ENCODE measurements at places on chromosomes 1 and 21. TPM values are rescaled to one million over a fixed set of nuclear protein-coding genes. Genes with fewer than 3 reads are reported as not detected.

LCE2B gene
- not detected for total RNA-seq

ITLN2 gene
- not detected for total RNA-seq

GPA33 gene
- not detected for total RNA-seq

OR2G2 gene
- not detected for total RNA-seq

NTMT2 gene
- not detected for total RNA-seq

CNKSR1 gene
- total RNA-seq = 4.0 TPM

DNA sequence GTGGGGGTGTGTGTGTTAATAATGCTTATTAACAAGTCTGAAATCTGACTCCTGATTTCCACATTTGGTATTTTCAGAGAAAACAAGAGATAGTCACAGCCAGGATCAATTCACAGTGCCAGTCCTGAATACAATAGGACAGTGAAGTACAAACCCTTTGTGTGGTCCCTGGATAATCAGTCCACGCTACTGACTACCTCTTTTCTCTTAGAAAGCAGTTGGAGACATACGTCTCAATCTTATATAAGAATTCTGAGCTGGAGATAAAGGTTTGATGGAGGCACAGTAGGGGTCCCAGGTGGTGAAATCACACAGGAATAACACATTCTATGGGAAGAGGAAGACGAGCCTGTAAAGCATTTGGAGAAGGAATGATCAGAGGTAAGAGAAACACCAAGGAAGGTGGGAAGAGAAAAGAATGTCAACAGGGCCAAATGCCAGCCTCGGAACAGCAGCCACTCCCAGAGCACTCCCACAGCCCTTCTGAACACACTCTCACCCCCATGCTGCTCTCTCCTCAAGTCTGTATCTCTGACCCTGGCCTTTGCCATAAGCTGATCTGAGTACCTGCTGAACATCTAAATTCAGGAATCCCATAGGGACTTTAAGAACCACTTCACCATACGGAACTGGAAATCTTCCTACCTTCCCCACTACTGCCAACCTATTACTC is 48.6 kb downstream of the TRAF5 start:
- no peak overlapping the region for H3K4me3 ChIP-seq
- peak overlapping the region; percentile 12 for H3K27ac ChIP-seq
- no peaks in the 10 kb centered on the region for H3K27me3 ChIP-seq

GRCh38 chr1:13824626-13825025 is 124.6 kb downstream of the PRDM2 start:
- no peaks in the 10 kb centered on the region for H3K4me1 ChIP-seq
- H3K27me3 ChIP-seq = no peaks in the 10 kb centered on the region
- H3K36me3 ChIP-seq = no peaks in the 10 kb centered on the region

GRCh38 chr1:227758366-227758765 is 23.1 kb downstream of the SNAP47 start:
- H3K4me1 ChIP-seq = peaks cover 51% of the 10 kb centered on the region
- H3K4me3 ChIP-seq = peak overlapping the region; percentile 34
- no peaks in the 10 kb centered on the region for H3K27me3 ChIP-seq
- DNase-seq = no peak
- H3K36me3 ChIP-seq = peaks cover 59% of the 10 kb centered on the region

GRCh38 chr1:247386687-247387086 is 29.3 kb upstream of the NLRP3 start:
- no peak overlapping the region for H3K27ac ChIP-seq
- DNase-seq = no peak
- no peaks in the 10 kb centered on the region for H3K36me3 ChIP-seq
- peaks cover 18% of the 10 kb centered on the region for H3K4me1 ChIP-seq
- peaks cover 21% of the 10 kb centered on the region for H3K27me3 ChIP-seq
- H3K4me3 ChIP-seq = no peak overlapping the region

DNA sequence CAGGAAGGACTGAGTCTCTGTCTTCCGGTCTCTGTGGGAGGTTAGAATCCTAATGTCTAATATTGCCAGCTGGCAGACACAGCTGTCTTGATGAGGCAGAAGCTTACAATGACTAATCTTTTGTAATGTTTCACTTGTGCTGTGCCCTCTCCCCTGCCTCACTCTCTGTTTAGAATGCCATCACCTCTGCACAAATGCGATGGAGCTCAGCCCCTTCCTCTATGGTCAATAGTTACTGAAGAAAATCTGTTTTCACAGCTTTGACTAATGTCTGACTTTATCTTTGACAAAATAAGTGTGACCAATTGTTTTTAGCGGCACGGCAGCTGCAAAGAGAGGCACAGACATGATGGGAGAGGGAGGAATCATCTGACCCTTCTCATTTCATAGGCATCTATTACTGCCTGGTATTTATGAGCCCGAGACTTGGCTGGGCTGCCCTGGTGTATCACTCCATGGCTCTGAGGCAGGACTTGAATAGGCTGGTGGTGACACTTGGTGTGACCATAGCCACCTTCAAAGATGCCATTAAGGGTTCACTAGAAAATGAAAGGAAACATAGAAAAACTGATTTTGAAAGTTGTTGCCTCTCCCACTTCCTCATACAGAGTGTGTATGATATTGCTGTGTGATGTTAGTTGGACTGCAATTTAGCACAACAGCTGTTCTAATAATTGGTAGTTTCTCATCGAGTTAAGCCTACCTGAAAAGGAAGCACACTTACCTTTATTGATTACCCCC is 163.2 kb upstream of the NBPF11 start:
- no peak overlapping the region for H3K4me3 ChIP-seq
- peaks cover 2% of the 10 kb centered on the region for H3K36me3 ChIP-seq
- DNase-seq = no peak
- H3K27me3 ChIP-seq = peaks cover 57% of the 10 kb centered on the region
- H3K4me1 ChIP-seq = peaks cover 34% of the 10 kb centered on the region
- H3K27ac ChIP-seq = no peak overlapping the region

GRCh38 chr1:10594595-10595223 is 120.0 kb downstream of the PEX14 start:
- DNase-seq = no peak
- H3K27ac ChIP-seq = no peak overlapping the region
- no peaks in the 10 kb centered on the region for H3K4me1 ChIP-seq
- H3K27me3 ChIP-seq = no peaks in the 10 kb centered on the region
- peaks cover 3% of the 10 kb centered on the region for H3K36me3 ChIP-seq
- H3K4me3 ChIP-seq = no peak overlapping the region

- no peak overlapping the region for H3K4me3 ChIP-seq
- H3K36me3 ChIP-seq = peaks cover 2% of the 10 kb centered on the region
- H3K27me3 ChIP-seq = no peaks in the 10 kb centered on the region
- no peak overlapping the region for H3K27ac ChIP-seq
- DNase-seq = no peak
Observed at GRCh38 chr21:35072557-35072956, 23.5 kb upstream of the RUNX1 start.

DNA sequence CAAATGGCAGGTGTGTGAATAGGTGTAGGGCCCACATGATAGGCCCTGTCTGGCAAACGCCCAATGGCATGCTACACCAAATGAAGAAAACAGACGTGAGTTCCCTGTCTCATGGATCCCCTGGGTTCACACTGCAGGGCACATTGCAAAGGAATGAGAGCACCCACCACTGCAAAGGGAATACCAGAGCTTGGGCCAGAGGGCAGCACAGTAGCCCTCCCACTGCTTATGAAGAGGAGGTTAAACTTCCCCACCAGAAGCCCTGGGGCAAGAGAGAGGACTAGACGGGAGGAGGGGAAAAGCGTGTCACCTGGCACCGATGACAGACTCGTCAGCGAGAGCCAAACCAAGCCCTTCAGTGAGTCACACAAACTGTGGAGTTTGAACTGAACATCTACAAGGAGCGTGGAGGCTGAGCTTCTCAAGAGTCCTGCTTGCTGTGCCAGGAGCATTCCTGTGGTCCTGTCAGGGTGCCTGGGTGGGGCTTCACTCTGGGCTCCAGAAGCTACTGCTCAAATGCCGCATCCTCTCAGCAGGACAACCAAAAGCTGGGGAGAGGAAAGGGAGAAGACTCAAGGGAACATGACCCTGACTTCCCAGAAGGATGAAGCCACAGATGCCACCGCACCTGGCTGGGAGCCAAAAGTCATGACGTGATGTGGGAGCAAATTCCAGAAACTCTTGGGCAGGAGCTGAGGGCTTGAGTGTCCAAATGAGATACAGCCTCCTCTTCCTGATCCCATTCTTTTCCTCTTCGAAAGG is 61.1 kb downstream of the TOMM20 start:
- no peak overlapping the region for H3K4me3 ChIP-seq
- H3K27ac ChIP-seq = peak overlapping the region; percentile 78
- peaks cover 5% of the 10 kb centered on the region for H3K36me3 ChIP-seq
- DNase-seq = no peak
- peaks cover 38% of the 10 kb centered on the region for H3K4me1 ChIP-seq

DNA sequence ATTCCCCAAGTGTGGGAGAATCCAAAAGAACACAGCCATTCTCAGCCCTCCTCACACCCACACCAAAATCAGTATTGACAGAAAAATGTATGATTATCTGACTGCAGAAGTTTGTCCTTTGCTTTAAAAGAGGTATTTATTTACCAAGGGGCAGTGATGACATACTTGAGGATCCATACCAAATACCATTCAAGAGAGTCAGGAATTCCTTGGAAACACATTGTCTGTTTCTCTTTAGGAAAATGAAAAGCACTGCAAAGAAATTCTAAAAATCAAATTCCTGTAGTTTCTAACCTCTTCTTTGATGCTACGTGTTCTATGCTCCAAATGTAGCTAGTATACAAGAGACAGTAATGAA is 509.6 kb upstream of the CXADR start:
- H3K36me3 ChIP-seq = no peaks in the 10 kb centered on the region
- no peak overlapping the region for H3K4me3 ChIP-seq
- H3K27ac ChIP-seq = no peak overlapping the region
- H3K27me3 ChIP-seq = no peaks in the 10 kb centered on the region

DNA sequence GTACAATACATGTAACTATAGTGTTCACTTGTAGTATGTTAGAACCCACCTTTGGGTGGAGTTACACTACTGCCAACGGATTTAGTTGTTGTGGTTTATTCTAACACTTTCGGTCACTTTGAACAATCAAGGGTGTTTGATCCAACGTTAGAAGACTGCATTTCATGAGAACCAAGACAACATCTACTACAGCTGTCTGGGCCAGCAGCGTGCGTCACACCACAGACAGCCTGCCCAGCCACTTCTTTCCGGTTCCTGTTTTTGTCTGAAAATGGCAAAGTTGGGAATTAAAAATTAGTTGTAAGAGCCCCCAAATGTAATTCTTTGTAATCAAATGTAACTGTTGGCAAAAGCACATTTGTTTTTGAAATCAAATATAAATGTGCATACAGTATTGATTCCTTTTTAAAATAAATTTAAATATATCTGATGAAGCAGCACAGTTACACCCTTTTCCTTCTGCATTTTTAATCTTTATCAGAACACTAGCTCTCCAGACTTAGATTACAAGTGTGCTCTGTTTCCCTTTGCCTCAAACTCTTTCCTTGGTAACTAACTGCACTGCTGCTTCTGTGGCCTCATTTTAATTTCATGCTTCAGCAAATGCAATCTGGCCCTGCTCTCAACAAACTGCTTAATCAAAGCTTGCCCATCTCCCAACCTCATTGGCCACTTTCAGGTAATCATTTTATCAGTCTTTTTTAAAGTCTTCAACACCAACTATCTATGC is 86.6 kb upstream of the DPH5 start:
- H3K4me3 ChIP-seq = peak overlapping the region; percentile 58
- H3K27ac ChIP-seq = peak overlapping the region; percentile 91
- DNase-seq = peak; percentile 90
- peaks cover 53% of the 10 kb centered on the region for H3K4me1 ChIP-seq
- no peaks in the 10 kb centered on the region for H3K27me3 ChIP-seq

DNA sequence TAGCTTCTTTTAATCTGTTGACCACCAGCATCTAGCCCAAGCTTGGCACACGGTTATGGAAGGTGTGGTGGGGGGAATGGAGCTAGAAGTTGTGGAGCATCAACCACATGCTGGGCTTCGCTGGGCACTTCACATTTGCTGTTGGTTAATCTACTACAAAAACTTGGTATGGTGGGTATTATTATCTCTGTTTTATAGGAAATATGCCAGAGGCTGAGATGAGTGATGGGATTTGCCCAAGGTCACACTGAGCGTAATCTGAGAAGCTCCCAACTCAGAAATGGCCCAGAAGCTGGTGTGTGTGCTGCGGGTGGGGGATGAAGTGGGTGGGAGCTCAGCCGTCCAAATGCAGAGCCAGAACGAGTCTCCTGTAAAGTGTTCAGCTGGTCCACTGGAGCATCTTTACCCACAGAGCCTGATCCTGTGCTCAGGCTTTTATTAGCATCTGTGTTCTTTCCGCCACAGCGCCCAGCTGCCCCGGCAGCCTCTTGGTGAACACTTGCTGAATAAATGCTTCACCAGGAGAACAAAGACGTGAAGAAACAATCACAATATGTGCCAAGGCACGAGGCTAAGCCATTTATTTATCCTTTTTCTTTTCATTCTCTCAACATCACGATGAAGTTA is 98.6 kb upstream of the JUN start:
- no peak for DNase-seq
- H3K4me1 ChIP-seq = peaks cover 28% of the 10 kb centered on the region
- peaks cover under 1% of the 10 kb centered on the region for H3K36me3 ChIP-seq
- H3K27me3 ChIP-seq = no peaks in the 10 kb centered on the region
- no peak overlapping the region for H3K27ac ChIP-seq
- no peak overlapping the region for H3K4me3 ChIP-seq

DNA sequence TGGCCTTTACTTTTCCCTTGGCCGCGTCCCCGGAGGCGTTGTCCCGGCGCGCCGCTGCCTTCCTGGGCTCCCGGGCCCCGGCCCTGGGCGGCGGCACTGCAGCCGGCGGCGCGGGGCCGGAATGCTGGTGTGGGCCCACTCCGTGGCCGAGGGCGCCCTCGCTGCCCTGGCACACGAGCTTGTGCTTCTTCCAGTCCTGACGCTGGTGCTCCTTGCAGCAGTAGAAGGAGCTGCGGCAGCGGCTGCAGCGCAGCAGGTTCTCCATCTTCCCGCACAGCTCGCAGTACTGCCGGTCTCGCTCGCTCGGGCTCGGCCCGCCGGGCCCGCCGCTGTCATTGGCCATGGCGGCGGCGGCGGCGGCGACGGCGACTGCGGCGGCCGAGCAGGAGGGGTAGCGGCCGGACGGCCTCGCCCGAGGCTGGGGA is 529 bp downstream of the EGLN1 start:
- H3K4me1 ChIP-seq = peaks cover 53% of the 10 kb centered on the region
- peaks cover 24% of the 10 kb centered on the region for H3K27me3 ChIP-seq
- H3K36me3 ChIP-seq = peaks cover 24% of the 10 kb centered on the region

GRCh38 chr1:25641931-25642573 is 25.5 kb downstream of the MAN1C1 start:
- H3K36me3 ChIP-seq = peaks cover 43% of the 10 kb centered on the region
- peak overlapping the region; percentile 2 for H3K27ac ChIP-seq
- H3K4me3 ChIP-seq = peak overlapping the region; percentile 69
- peaks cover 36% of the 10 kb centered on the region for H3K4me1 ChIP-seq

DNA sequence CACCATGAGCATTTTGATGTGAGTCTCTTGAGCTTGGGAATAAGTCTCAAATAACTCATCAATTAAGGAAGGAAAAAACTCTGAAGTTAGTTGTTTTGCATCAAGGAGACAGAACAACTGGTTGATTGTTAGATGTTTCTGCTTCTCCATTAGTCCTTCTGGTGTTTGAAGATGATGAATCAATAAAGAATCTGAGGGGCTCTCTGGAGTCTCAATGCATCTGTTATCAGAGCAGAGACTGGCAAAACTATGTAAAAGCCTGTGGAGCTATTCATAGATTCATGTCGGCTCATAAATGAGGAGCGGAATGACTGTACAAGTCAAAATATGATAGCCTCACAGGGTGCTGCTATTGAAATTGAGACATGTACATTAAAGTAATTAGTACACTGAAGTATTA is 73.3 kb upstream of the ZC3H11B start:
- no peaks in the 10 kb centered on the region for H3K27me3 ChIP-seq
- DNase-seq = no peak
- no peak overlapping the region for H3K4me3 ChIP-seq

GRCh38 chr1:86522240-86522639 is 24.6 kb upstream of the CLCA4 start:
- no peaks in the 10 kb centered on the region for H3K36me3 ChIP-seq
- H3K4me3 ChIP-seq = no peak overlapping the region
- no peak for DNase-seq
- H3K27ac ChIP-seq = no peak overlapping the region
- no peaks in the 10 kb centered on the region for H3K4me1 ChIP-seq
